ENCODE measurements at places on chromosomes 6 and 20. TPM values are rescaled to one million over a fixed set of nuclear protein-coding genes. Genes with fewer than 3 reads are reported as not detected.

Gene TFAP2D
- polyA plus RNA-seq = not detected

Gene FAXC
- 0.44 TPM for polyA plus RNA-seq

Gene LY86
- 1.1 TPM for polyA plus RNA-seq

Gene TEAD3
- polyA plus RNA-seq = 28.3 TPM

Gene MUCL3
- polyA plus RNA-seq = not detected

Gene SRSF3
- polyA plus RNA-seq = 122 TPM

Gene OR2H2
- polyA plus RNA-seq = not detected

Gene OPRM1
- polyA plus RNA-seq = not detected

Gene SFTA2
- polyA plus RNA-seq = not detected

Gene GABRR1
- polyA plus RNA-seq = 0.01 TPM

Gene ZNF165
- polyA plus RNA-seq = 0.49 TPM

Gene OPN5
- 0.15 TPM for polyA plus RNA-seq

Gene ZNF831
- 0.01 TPM for polyA plus RNA-seq

Gene BLOC1S5
- 3.6 TPM for polyA plus RNA-seq

Gene GGTLC1
- not detected for polyA plus RNA-seq

Gene SLC22A23
- 1.9 TPM for polyA plus RNA-seq

Gene IL17F
- polyA plus RNA-seq = not detected

Gene HINT3
- polyA plus RNA-seq = 6.2 TPM

Gene KIAA0408
- 0.38 TPM for polyA plus RNA-seq

Gene MAP7
- polyA plus RNA-seq = 0.48 TPM

Gene HRH3
- polyA plus RNA-seq = not detected

Gene KAT14
- 5.4 TPM for polyA plus RNA-seq

Gene HCRTR2
- polyA plus RNA-seq = not detected

Gene PNPLA1
- polyA plus RNA-seq = not detected

Gene C20orf141
- polyA plus RNA-seq = not detected

All from heart right ventricle (tissue), 16 donors.